Stimulated activated CD4-positive, alpha-beta T cell treated with anti-CD3 and anti-CD28 coated beads, Interleukin-4, amount 100 ng/mL, for 48 hours (primary cell): ENCODE measurements at places on chromosomes 1 and 21.

DNA sequence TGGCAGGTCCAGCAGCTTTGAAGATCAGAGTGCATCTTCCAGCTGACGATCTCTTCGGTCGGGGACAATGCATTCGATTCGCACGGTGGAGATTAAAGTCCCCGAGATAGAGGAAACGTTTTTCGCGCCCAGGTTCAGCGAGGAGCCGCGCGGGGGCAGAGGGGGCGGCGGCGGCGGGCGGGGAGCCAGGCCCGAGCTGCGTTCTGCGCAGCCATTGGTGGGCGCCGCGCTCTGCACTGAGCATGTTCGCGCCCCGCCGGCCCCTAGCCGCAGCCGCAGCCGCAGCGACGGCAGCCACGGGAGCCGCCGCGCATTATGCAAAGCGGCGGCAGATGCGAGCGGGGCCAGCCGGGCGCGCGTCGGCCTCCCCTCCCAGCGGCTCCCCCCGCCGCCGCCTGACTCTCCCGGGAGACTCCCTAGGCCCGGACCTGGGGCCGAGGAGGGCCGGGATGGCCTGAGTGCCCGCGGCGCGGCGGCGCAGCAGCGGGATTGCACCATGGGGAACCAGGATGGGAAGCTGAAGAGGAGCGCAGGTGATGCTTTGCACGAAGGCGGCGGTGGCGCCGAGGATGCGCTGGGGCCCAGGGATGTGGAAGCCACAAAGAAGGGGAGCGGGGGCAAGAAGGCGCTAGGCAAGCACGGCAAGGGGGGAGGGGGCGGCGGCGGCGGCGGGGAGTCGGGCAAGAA lies at the start of gene FMN2:
FMN2 (plus strand) TSS at position 270 of the 687 bp plus-strand sequence; CDS start at position 497, 227 bp downstream.
- DNase-seq = no peak

DNA sequence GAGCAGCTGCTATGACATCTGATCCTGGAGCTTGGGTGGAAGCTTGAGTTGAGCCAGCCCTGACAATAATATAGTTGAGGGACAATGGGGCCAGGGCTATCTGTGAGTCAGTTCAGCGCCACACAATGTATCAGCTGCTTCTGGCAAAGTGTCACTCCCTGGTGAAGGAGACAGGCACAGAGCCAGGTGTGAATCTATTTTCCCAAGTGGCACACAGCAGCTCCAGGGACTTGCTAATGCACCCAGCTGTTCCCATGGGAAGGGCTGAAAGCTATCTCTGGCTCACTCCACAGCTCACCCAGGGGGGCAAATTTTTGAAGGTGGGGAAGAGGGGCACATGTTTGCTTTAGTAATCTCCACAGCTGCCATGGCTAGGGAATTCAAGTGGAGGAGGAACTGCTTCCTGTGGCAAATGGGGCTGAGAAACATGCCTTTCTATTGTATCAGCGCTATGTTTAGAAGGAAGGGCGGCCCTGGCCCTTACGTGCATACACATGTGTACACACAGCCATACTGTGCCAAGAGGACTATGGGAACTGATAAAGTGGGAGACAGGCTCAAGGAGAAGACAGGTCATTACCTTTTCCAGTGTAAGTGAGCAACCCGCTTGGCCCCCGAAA lies 2.2 kb downstream of the CYB5R1 start:
- DNase-seq = no peak

- DNase-seq = no peak
Observed at GRCh38 chr1:86765674-86766073, 61.3 kb downstream of the SH3GLB1 start.

- no peak for DNase-seq
Observed at GRCh38 chr1:237792726-237793125, 98.0 kb downstream of the ZP4 start.

DNA sequence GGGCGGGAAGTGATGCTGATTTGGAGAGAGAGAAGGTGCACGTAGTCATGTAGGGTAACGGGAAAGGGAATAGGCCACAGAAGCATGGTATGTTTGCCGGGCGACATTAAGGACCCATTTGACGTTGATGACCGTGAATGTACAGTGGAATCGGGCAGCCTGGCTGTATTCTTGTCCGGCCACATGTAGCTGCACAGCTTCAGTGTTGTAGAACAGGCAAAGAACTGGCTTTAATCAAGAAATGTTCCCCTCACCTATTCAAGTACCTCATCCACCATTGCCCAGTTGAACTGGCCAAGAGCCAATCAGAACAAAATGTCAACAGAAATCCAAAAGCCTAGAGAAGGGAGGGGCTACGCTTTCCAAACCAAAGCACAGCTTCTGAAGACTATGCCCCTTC lies 104.8 kb downstream of the DHRS3 start:
- no peak for DNase-seq

DNA sequence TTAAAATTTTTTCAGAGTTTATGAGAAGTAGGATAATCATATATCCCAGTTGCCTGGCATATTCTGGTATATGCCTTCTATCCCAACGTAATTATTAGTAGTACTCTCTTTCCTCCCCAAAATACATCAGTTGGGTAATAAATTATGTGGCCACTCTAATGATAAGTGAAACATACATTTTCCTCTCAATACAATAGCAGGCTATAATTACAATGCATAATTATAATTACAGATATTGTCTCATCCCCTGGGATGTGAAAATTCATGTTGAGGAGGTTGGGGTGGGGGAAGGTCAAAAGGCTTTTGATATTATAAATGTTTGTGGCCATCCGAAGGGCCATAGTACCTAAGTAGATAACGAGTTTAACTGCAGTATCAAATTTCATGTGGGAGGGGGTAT lies 277.1 kb downstream of the ST6GALNAC3 start:
- no peak for DNase-seq

DNA sequence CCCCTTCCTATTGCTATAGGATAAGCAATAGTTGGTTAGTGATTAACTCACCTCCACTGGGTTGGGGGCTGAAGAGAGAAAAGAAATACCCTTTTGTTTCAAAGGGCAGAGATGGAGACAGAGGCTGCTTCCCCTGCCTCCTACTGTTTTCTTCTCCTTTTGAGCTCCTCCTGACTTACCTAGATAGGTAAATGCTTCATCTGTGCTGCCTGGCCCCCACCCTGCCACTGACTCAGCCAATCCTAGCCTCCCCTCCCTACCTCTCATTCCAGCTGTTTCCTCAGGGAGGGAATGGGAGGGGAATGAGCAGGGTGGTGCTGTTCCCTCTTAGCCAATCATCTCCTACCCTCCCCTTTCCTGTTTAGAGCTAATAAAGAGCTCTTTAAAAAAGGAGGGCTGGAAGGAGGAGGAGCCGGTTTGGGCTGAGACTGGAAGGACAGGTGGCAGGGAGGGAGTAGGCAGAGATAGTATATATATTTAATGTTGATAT lies at the start of gene C1orf116:
C1orf116 (minus strand) TSS at position 229 of the 490 bp plus-strand sequence. CDS start 5,158 bp downstream, outside the sequence.
- no peak for DNase-seq

GRCh38 chr1:15760520-15761211 lies 2.1 kb downstream of the FBLIM1 start:
- DNase-seq = no peak

GRCh38 chr1:93437976-93438605 lies 9.8 kb upstream of the FNBP1L start:
- no peak for DNase-seq

DNA sequence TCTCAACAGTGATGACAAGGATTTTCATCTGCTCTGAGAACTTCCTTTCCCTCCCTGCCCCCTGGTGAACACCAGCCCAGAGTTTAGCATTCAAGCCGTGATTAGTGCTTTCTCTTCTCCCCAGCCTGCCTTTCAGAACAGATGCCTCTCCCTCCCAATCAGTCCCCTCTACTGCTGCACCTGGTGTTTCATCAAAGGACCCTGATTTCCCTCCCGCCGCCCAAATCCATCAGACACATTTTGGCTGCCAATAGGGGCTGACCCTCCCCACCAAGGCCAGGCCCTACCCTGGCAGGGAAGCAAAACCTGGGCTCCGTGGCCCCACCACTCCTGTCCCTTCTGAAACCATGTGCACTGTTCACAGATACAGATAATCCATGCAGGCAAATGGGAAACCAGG lies 34.0 kb upstream of the KLHDC7A start:
- DNase-seq = no peak

- no peak for DNase-seq
Observed at GRCh38 chr1:232725305-232726047, 79.7 kb upstream of the MAP10 start.

DNA sequence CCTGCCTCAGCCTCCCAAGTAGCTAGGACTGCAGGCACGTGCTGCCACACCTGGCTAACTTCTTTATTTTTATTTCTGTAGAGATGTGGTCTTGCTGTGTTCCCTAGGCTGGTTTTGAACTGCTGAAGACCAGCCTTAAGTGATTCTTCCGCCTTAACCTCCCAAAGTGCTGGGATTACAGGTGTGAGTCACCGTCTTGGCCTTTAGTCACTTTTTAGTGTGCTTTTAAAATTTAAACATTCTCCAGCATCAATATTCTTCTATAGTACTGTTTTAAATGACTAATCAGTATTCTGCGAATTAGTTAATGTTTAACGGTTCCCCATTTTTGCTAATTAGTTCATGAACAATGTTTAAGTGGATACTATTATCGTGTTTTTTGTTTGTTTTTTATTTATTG lies 60.6 kb downstream of the DYRK1A start:
- no peak for DNase-seq

DNA sequence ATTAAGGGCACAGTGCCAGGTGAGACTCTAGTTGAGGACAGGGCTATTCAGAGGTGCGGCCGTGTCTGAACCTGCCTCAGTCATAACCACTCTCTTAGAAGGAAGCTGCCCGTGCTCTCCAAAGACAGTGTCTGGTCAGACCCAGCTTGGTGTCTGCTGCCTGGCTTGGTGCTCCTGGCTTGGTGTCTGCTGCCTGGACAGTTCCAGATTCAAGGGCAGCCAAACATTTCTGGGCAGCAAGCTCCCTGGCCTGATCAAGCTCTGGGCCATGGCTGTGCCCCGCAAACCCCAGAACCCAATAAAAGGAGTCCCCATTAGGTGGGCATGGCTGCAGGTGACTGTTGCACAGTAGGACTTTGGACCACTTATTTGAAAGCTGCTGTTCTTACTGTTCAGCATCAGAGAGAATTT lies 27.7 kb downstream of the NEK2 start:
- DNase-seq = no peak

GRCh38 chr1:103283371-103283770 lies 175.0 kb upstream of the COL11A1 start:
- no peak for DNase-seq

DNA sequence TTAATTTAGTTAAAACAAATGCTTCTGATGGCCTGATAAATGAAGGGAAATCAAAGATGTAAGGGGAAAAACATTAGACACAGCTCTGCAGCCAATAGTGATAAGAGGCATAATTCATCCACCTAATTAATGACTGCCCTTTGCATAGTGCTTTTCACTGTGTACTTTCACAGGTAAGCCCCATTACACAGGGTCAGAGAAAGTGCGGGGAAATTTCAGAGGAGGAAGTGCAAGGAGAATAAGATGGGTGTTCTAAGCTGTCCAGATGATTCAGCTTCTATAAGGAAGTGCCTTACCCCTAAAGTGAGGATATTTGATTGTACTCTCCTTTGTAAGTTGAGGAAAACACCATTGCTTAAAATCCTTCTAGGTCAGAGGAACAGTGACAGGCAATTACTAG lies 88.0 kb downstream of the NR5A2 start:
- DNase-seq = no peak

GRCh38 chr1:197150336-197151005 lies 4.0 kb upstream of the ASPM start:
- no peak for DNase-seq
